HepG2 (cell line): ENCODE measurements at places on chromosomes 7 and 10. TPM values are rescaled to one million over a fixed set of nuclear protein-coding genes. Genes with fewer than 3 reads are reported as not detected.

- no peak for DNase-seq
These were observed 508.8 kb downstream of the TYW1 start for GRCh38 chr7:67505449-67505848.

GRCh38 chr7:69218576-69218975 is 379.7 kb upstream of the AUTS2 start:
- DNase-seq = no peak

DNA sequence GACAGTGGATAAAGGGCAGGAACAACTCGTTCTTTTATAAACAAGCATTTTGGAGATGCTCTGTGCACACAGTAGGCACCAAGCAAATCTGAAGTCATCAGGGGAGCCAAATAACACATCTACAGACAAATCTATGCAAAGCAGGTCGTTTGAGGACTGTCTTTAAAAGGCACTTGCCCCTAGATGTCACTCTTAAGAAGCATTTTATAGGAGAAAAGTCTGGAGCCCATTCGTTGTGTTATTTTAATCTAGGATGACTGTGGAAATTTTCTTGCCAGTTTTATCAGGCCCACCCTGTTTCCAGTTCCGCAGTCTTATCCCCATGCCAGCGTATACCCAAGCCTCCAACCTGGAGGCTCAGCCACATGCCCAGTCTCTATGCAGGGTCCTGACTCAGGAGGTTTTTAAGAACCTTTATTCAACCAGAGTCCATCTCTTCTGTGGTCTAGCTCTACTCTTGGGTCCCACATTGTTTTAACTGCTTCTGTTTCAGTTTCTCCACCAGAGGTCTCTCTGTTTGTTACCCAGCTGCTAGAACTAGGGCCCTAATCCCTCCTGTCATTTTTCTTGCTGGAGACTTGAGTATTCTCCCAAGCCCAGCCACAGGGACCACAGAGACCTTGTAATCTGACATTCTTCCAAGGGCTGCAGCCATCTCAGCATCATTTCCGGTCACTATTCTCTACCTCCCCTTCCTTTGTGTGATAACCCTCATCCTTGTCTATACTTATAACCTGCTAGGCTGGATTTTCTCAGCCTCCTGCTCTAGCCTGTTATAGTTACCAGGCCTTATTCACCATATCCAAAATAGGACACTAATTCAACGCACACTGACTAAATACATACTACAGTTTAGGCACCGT is 26.7 kb downstream of the PIK3CG start:
- DNase-seq = no peak

DNA sequence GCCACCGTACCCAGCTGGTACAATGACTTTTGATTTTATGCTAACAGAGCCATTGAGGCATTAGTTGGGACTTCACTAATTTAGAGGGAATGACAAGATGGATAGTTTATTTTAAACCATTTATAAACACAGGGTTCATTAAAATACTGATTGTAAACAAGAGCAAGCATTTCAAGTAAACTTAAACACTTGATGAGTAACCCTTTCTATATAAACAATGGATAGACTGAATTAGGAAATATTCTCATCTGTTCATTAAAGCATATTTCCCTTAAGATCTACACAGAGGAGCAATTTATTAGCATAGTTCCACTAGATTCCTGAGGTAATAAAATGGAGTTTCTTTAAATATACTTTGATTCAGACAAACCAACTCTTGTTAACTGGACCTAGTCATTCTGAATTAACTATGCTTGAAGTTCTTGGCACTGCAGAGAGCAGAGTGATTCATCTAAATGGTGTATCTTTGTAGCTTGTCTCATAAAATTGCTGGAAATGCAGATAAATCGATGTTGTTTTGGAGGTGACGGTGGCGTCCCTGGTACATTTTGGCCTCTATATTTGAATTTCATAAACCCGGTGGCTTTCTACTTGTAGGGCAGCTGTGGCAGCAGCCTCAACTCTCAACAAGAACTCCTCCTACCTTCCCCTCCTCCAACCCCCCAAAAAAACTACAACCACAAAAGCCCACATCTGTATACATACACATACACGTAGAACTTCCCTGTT is 15.4 kb upstream of the VDAC2 start:
- no peak for DNase-seq

- peak; percentile 3 for DNase-seq
These were observed 159.5 kb upstream of the AGR3 start for GRCh38 chr7:17041324-17041723.

EVX1 gene
- total RNA-seq = not detected in 2 replicates

- DNase-seq = no peak
These were observed 19.4 kb downstream of the JCAD start for GRCh38 chr10:30039988-30040387.

- DNase-seq = no peak
These were observed 488.3 kb upstream of the NRP1 start for GRCh38 chr10:33822774-33823173.
